Caki2 (cell line): ENCODE measurements at places on chromosomes 3 and 15. TPM values are rescaled to one million over a fixed set of nuclear protein-coding genes. Genes with fewer than 3 reads are reported as not detected.

GRCh38 chr3:95168526-95168925 lies 1105.7 kb downstream of the NSUN3 start:
- no peak for DNase-seq

GRCh38 chr3:67619991-67620390 lies 34.4 kb downstream of the SUCLG2 start:
- DNase-seq: no peak

RLBP1 gene
- total RNA-seq: not detected in 2 replicates

KCNAB1 gene
- total RNA-seq: not detected in 2 replicates
